ENCODE measurements at places on chromosomes 7 and 10. TPM values are rescaled to one million over a fixed set of nuclear protein-coding genes. Genes with fewer than 3 reads are reported as not detected.

GRCh38 chr7:14639329-14639728, 263.2 kb downstream of the DGKB start:
- no peak for DNase-seq
- no peaks in the 10 kb centered on the region for H3K27me3 ChIP-seq
- no peaks in the 10 kb centered on the region for H3K36me3 ChIP-seq

KIF11 gene
- 55.0 TPM for total RNA-seq

SLC12A9 gene
- total RNA-seq = 14.6 TPM

GBX1 gene
- not detected for total RNA-seq

CDNF gene
- total RNA-seq = 0.96 TPM
